ENCODE measurements at places on chromosomes 12 and 14.
A peak's percentile ranks its signal among the peaks of the same experiment; 100 is the strongest.

DNA sequence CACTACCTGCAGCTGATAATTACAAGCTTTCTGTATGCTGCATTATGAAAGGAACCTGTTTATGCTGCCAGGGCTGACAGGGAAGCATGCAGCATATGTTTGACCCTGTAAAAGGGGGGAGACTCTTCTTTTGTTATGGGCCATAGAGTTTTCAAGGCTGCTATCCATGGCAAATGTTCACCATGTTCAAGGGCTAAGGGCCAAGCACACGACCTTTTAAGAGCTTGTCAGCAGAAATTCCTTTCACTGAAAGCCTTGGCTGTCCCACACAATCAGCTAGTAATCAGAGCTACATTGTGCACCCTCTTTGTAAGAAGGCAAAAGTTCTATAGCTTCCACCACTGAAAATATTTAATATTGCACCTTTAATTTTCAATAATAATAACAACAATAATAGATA, 74.2 kb upstream of the MBIP start:
- DNase-seq: peak; percentile 90

- DNase-seq: no peak
These were observed 57.6 kb upstream of the CORO1C start for GRCh38 chr12:108788911-108789310.

DNA sequence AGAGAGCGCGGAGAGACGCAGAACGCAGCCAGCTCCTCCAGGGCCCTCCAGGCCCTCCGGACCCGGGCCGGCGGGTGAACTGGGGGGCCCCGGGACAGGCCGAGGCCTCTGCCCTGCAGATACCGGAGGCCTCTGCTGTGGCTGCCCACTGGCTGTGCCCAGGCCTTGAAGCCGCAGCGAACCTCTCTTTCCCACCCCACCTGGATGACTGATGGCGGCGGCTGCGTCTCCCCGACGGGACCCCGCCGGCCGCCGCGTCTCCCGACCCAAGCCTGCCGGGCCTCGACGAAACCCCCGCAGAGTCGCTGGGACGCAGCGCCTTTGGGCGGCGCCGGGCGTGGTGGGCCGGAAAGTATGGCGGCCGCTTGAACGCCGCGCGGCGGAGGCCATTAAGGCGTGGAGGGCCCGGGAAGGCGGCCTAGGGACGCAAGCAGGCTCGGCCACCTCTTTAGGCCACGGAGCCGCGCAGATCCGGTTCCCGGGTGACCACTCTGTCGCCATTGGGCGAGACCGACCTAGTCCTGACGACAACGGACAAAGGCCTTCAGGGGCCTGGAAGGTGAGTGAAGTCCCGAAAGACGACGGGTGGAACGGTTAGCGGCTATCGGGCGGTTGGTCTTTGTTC, 8.4 kb upstream of the ERGIC2 start:
- no peak for DNase-seq

DNA sequence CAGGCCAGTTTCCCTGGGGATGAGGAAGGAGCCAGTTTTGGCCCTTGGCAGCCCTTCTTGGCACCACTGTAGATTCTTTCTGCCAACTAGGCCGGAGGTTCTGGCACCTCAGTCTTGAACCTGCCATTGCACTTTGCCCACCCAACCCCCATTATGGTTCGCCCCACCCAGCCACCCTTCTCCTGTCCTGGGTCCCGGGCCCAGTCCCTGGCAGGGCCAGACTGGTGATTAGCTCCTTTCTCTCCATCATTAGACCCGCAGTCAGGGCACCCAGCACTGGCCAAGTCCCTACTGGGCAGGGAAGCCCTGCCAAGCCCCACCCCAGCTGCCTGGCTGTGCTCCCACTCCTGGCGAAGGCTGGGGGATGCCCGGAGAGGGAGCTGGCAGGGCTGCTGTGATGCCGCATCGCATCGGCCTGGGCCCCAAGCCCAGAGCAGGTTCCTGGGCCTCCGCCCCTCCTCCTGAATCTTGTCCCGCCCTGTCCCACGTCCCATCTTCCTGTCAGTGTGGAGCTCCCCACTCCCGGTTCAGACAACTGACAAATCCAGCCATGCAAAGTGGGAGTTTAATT, 9.8 kb downstream of the FAM222A start:
- DNase-seq: no peak

- DNase-seq: no peak
These were observed 23.5 kb downstream of the SIX6 start for GRCh38 chr14:60532442-60532841.

DNA sequence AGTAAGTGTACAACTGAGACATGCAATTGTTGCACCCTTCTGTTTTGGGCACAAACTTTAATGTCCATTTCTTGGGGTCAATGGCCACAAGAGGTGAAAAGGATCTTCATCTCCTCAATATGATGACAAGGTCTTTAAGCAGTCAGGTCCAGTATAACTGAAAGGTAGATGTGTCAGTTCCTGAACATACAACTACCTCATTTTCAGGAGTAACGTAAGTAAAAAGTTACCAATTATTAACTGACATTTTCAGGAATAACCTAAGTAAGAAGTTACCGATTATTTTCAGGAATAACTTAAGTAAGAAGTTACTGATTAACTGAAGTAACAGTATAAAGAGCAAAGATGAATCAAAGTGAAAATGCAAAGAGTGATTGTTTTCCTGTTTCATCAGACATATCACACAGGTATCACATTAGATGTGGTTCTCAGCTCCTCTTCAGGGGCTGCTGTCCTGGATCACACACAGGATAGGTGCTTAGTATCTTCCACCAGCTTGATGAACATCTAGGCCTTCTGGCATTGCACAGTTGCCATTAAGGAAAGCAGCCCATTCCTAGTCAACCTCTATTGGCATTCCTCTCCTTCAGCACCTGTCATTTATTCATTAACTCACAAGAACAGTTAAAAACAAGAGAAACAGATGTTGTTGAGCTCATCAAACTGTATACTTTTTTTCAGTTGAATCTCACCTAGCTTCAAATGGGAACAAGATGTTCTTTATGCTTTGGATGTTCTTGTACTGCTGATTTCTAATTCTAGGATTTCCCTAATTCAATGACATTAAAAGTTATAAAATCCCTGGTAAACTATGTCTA, 200.0 kb downstream of the FOXG1 start:
- no peak for DNase-seq

DNA sequence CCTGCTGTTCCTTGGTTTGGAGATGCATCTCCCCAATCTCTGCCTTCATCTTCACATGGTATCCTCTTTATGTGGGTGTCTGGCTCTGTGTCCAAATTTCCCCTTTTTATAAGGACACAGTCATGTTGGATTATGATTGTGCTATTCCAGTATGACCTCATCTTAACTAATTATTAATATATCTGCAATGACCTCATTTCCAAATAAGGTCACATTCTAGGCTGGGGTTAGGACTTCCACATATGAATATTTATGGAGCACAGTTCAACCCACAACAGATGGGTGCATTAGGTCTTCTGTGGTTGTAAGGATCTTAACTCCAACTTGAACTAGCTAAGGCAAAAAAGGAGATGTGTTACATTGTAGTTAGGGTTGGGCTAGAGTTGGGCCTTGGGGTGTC, 69.4 kb downstream of the ADCK1 start:
- no peak for DNase-seq

- DNase-seq: peak; percentile 11
These were observed 8.1 kb upstream of the LHX5 start for GRCh38 chr12:113479590-113480335.

Measured in NCI-H69 (cell line).